ENCODE measurements at places on chromosomes 2 and 18.
A peak's percentile ranks its signal among the peaks of the same experiment; 100 is the strongest.

- no peak for DNase-seq
These were observed 6.8 kb upstream of the PCARE start for GRCh38 chr2:29080886-29081743.

DNA sequence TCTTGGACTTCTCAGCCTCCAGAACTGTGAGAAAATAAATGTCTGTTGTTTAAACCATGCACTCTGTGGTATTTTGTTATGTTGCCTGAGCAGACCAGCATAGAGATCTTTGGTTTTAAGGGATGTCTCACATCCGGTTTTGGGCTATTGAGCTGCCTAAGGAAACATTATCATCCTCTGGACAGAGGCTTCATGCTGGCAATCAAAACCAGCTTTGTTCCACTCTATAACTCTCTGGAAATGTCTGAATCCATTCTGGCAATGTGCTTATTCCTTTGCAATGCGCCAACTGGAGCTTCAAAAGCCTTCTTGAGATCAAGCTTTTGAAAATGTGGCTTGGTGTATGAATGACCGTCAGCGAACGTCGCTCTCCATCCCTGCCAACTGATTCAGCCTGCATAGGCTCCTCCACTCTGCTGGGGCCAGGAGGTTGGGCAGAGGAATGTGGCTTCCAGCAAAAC is 183.6 kb upstream of the MGAT5 start:
- DNase-seq = no peak

GRCh38 chr2:232607011-232607410 is 26.4 kb upstream of the EFHD1 start:
- no peak for DNase-seq

- DNase-seq = no peak
These were observed 15.0 kb upstream of the POLI start for GRCh38 chr18:54254265-54254758.

- no peak for DNase-seq
These were observed 54.5 kb downstream of the ROCK1 start for GRCh38 chr18:21057112-21057511.

- no peak for DNase-seq
These were observed 321.6 kb downstream of the DSEL start for GRCh38 chr18:67194886-67195285.

- no peak for DNase-seq
These were observed 140.7 kb downstream of the PTRHD1 start for GRCh38 chr2:24652265-24653182.

- DNase-seq = no peak
These were observed 222.9 kb downstream of the SNTG2 start for GRCh38 chr2:1173528-1173927.

DNA sequence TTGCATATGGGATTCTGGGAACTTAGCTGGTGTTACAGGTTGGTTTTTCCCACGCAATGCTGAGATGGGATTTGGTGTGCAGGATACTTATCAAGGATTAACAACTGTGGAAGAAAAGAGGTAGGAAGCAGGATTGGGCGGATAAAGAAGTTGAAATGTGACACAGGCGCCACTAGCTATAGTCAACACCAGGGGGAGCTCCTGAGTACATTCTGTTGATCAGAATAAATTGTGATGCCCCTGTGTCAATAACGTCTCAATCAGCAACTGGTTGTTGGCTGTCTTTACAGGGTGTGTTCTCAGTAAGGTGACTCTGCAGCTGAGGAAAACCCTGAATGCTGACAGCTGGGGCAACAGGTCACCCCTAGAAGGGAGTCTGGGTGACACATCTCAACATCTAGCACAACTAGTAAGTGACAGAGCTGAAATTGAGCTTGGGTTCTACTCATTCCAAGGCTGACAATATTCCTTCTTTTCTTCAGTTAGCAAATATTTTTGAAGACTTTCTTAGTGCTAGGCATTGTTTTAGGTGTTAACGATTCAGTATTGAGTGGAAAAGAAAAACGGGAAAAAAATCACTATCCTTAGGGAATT is 143.0 kb downstream of the ARL6IP6 start:
- DNase-seq = no peak

DNA sequence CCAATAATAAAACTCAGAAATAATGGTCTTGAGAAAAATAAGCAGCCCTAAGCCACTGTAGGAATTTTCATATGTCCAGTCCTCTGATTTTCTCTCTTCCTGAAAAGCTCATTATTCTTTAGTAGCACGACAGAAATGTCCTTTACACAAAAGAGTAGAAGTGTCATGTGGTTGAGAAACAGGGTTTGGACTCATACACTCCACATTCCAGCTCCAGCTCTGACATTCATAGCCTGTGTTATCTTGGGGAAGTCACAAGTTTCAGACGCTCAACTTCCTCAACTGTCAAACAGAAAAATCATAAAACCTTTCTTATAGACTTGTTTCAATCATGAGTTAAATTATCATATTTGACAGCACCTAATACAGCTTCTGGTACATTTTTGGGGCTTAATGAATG is 511.5 kb downstream of the TNS1 start:
- no peak for DNase-seq

DNA sequence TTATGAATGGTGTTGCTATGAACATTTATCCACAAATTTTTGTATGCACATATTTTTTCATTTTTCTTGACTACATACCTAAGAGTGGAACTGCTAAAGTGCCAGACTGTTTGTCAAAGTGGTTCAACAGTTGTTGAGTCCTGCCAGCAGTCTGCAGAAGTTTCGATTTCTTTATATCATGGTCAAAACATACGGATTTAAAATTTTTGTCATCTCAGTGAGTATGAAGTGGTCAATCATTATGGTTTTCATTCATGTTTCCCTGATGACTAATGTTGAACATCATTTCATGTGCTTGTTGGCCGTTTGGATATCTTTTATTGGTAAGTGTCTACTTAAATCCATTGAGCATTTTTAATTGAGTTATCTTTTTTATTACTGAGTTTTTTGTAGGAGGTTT is 39.2 kb downstream of the CCDC138 start:
- DNase-seq = no peak

DNA sequence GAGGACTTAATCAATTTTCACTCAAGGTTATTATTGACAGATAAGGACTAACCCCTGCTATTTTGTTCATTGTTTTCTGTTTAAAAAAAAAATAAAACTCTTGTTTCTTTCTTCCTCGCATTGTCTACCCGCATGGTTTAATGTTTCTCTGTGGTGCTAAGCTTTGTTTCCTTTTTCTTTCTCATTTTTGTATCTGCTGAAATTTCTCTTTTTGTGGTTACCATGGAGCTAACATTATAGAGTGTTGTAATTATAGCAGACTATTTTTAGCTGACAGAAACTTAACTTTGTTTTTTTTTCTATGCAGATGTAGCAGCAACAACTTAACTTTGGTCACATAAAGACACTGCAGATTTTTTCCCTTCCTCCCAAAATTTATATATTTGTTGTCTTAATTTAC is 43.1 kb upstream of the CHN1 start:
- no peak for DNase-seq

DNA sequence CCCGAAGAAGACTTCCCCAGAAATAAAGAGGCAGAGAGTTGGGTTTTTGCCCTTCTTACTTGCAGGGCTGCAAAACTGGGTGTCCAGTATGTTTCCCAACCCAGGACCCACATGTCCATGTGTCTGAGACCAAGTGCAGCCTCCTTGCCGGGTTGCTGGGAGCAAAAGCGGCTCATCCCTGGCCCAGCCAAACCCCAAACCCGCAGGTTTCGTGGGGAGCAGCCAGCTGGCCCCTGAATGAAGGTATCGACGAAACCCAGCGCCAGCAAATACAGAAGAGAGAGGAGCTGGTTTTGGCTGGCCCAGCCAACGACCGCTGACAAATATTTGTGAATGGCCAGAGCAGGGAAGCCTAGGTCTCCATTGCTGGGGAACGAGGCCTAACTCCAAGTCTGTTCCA is 197.1 kb downstream of the SMAD7 start:
- no peak for DNase-seq

- no peak for DNase-seq
These were observed 356.7 kb downstream of the NYAP2 start for GRCh38 chr2:225756198-225756597.

GRCh38 chr2:19769513-19769912 is 132.3 kb downstream of the TTC32 start:
- no peak for DNase-seq

GRCh38 chr2:71592181-71592711 is 138.9 kb downstream of the DYSF start:
- no peak for DNase-seq

DNA sequence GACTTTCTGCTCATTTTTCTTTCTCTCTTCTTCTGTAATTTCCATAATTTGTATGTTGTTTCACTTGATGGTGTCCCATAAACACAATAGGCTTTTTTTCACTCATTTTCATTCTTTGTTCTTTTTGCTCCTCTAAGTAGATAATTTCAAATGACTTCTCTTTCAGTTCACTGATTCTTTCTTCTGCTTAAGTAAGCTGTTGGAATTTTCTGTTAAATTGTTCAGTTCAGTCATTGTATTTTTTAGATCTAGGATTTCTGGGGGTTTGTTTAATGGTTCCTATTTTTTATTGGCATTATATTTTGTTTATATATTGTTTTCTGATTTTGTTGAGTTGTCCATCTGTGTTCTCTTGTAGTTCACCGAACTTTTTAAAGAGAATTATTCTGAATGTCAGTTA is 19.5 kb downstream of the SP140L start:
- DNase-seq = no peak

DNA sequence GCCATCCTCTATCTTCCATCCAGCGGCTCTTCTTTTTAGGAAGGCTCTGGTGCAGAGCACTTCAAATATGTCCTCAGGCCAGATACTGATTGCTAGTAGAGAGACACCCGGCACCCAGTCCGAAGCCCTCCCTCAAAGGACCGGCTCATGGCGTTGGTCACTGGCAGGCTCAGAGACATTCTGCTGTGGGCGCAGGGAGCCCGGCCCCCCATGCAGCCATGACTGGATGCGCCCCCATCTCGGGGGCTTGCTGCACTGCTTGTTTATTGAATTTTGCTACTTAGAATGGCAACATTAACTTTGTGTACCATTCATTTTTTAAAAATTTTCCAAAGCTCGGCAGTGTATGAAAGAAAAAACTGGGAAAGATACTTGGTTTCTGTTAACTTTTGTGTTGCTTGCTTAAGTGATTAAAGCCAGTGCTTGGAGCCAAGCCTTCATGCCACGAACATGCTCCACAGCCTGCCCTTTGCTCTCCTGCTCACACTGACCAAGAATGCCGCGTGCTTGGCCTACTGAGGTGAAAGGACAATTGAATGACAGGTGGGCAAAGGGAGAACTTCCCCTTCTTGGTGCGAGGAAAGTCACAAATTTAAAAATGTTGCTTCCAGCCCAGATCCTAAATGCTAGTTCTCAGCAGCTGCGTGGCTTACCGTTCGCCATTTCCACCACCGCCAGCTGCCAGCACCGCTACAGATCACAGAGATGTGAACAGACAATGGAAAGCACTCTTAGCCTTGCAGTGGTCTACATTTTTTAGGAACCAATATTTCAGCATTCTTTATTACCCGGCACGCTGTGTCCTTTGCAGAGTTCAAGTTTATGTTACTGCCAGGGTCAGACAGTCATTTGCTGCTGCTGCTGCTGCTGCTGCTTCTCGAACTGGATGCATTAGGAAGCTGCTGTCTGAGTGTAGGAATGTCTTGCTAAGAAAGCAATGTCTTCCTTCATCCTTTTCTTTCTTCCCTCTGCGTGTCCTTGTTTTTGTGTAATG is 76.7 kb downstream of the FAM210A start:
- DNase-seq = no peak

DNA sequence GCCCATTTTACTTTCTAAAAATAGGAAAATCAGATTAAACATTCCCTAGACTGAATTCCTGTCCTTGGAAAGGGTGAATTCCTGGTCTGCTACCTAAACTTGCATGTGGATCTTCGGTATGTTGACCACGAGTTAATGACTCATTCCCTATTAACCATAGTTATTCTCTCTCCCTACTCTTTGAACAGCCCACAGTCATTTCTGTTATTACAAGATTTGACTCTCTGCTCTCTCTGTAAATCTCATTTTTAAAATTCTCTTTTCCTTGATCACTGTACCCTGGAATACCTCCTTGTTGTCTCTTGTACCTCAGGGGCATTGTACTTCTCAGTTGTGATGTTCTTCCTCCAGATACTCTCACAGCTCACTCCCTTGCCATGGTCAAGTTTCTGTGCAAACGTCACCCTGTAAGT is 92.0 kb upstream of the GULP1 start:
- DNase-seq = peak; percentile 54

- no peak for DNase-seq
These were observed 45.4 kb upstream of the SNTG2 start for GRCh38 chr2:905091-905832.
